AG09319 (cell line): ENCODE measurements at places on chromosomes 4 and X.

GRCh38 chrX:39854772-39855747, 242.7 kb downstream of the BCOR start:
- DNase-seq: no peak

DNA sequence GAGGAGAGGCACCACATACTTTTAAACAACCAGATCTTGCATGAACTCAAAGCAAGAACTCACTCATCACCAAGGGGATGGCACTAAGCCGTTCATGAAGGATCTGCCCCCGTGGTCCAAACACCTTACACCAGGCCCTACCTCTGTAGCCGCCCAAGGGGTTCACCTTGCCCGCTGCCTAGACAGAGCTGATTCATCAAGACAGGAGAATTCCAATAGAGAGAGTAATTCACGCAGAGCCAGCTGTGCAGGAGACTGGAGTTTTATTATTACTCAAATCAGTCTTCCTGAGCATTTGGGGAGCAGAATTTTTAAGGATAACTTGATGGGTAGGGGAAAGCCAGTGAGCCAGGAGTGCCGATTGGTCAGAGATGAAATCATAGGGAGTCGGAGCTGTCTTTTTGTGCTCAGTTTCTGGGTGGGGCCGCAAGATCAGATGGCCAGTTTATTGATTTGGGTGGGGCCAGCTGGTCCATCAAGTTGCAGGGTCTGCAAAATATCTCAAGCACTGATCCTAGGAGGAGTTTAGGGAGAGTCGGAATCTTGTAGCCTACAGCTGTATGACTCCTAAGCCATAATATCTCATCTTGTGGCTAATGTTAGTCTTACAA, 364.7 kb downstream of the PCDH7 start:
- no peak for DNase-seq

DNA sequence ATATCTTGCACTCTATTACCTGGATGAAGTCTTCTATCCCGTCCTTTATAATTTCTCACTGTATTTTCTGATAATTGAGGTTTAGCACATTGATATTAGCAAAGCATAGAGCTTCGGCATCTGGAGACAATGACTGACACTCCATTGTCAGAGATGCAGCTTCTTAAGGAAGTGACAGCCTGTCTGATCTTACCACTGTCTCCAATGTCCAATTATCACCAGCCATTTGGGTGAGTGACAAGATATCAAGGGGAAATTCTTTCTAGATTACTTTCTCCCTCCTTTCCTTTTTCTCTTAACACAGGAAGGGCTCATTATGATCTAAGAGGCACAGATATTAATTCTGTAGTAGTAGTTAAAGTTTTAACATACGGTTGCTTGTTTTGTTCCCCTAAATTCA, 86.4 kb downstream of the LDB2 start:
- no peak for DNase-seq

DNA sequence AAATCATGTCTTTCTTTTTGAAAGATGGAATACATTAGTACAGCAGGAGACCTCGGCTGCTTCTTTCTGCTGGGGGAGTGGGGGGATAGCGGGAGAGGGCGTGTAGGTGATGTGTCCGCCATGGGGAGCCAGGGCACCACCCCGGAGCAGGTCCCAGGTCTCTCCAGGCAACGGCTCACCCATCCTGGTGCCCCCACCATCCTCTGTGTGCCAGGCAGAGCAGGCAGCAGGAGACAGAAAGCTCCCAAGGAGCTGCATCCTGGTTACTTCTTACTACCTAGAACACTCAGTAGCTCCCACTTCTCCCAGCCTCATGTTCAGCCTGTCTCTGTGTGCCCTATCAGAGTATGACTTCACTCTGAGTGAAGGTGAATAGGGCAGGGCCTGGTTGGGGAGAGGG, 23.6 kb downstream of the TNIP2 start:
- DNase-seq: no peak

DNA sequence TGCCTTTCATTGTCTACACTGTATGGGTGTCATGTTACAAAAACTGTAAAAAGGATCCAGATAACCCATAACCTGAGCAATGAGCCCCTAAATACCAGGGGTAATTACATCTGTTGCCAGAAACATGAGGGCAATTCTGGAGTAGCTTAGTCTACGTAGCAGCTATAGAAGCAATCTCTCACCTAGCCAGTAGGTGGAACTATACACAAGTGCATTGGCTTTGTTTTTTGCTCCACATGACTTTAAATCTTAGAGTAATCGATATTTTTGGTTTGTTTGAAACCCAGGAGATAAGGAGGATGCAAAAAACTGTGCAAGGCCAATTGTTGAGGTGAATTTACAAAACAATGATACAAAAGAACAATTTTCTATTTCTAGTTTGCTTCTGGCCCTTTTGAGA, 57.5 kb downstream of the GPR82 start:
- peak; percentile 14 for DNase-seq

DNA sequence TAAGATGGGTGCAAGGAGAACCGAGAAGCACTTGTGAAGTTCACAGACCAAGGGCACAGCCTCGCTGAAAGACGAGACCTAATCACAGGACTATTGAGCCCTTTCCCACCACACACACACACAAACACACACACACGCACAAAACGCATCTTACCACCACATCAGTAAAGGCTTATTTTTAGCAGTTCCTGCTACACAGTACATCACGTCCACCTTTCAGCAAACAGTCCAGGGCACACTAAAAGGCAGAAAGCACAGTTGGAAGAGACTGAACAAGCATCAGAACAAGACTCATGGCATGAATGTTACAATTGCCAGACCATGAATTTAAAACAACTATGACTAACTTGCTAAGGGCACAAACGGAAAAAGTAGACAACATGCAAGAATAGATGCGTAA, 83.6 kb upstream of the MAPK10 start:
- DNase-seq: no peak

- no peak for DNase-seq
Measured at GRCh38 chrX:98350940-98351339, 1467.2 kb downstream of the RPA4 start.

DNA sequence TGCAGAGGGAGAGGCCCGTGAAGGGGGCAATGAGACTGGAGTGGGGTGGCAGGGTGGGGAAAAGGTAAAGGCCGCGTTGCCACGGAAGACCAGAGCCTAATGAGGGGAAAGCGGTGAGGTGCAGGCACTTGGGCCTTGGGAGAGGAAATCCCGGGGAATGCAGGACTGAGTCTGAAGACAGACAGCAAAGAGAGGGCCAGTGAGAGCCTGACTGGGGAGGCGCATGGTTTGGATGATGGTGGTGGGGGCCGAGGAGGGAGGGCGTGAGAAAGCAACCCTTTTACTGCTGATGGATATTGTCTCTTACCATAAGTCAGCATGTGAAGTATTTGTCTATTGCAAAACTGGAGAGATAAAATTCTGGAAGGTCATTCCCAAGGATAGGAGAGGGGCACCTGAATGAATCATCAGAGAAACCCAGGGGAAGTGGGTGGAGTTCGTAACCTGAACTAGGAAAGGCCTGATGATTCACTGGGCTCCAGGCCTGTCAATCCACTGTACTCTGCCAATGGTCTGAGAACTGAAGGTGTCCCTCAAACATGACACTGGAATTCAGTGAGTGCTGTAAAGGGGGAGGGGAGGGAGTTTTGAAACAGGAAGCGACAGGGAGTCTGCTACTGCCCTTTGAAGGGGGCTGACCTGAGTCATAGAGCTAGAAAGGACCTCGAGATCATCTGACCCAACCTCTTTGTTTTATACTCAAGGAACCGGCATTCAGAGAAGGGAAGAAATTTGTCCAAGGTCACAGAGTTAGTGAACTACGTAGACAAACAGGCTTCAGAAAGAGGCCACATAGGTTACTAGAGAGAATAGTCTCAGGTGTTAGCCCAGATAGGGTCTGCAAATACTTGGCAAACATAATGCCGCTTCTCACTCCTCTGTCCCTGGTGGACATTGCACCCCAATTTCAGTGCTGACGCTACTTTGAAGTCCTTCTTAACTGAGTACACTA, 52.2 kb downstream of the NALF2 start:
- DNase-seq: no peak

- DNase-seq: no peak
Measured at GRCh38 chrX:104972737-104973136, 247.8 kb downstream of the TEX13A start.

DNA sequence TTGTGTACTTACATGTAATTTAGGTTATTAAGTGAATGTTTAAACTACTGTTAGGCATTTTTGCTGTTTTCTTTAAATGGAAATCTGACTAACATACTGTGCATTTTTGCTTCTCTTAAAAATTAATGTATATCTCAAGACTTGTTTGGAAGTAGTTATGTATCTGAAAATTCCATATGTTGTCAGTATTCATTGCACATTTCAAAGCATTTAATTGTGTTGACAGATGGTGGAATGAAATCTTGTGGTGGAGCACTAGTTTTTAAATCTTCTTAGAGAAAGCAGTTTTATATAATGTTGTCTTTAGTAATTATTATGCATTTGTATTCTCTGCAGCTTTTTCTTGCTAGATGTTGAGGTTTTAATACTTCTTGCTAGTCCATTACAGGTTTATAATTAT, 71.5 kb upstream of the MSANTD1 start:
- DNase-seq: no peak

- no peak for DNase-seq
Measured at GRCh38 chr4:26432419-26432818, 57.9 kb downstream of the CCKAR start.

DNA sequence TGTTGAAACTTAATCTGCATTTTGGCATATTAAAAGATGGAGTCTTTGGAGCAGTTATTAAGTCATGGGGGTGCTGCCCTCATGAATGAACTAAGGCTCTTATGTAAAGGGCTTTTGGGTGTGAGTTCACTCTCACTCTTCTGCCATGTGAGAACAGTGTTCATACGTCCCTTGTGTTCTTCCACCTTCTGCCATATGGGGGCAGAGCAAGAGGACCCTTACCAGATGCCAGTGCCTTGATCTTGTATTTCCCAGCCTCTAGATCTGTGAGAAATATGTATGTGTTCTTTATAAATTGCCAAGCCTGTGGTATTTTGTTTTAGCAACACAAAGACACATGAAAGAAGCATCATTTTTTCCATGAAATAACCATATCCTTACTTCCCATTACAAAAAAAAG, 213.9 kb downstream of the SPOCK3 start:
- DNase-seq: no peak

DNA sequence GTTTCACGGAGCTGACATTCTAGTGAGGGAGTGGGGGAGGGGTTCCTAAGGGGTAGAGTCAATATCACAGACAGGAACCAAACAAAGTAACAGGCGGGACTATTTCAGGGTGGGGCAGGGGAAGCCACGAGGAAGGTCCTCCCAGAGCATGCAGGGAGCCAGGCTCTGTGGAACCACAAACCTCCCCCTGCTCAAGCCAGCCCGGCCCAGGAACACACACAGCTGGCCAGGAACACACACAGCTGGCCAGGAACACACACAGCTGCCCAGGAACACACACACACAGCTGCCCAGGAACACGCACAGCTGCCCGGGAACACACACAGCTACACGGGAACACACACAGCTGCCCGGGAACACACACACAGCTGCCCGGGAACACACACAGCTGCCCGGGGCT, 24.8 kb downstream of the EVC2 start:
- DNase-seq: no peak

DNA sequence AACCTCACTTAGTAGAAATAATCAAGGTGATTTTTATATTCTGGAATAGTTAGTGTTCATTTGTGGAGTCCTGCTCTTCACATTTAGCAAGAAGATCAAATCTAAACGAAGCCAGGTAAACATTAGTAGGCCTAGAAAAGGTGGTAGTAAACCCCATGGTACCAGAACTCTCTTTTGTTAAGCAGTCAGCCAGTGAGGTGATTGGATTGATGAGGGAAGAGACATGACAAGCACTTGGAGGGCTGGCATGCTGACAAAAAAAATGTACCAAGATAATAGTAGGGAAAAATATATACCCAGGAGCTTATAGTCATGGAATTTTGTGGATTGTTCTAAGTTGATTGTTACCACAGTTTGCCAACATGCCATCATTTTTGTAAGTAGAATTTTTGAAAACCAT, 163.8 kb downstream of the BANK1 start:
- no peak for DNase-seq

DNA sequence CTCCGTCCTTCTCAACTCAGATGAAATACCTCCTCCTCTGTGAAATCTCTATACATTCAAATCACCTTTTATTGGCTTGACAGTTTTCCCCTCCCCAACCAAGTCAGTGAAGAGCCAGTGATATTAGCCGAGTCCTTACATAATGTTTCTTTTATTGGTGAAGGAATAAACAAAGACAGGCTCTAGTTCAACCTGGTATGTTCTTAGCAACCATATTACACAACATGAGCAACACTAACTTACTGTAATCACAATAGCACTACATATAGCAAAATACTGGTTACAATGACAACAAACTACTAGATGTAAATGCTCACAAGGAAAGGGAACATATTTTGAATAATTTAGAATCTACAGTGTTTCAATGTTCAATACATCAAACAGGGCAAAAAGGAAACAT, 19.9 kb downstream of the DHX15 start:
- DNase-seq: no peak

DNA sequence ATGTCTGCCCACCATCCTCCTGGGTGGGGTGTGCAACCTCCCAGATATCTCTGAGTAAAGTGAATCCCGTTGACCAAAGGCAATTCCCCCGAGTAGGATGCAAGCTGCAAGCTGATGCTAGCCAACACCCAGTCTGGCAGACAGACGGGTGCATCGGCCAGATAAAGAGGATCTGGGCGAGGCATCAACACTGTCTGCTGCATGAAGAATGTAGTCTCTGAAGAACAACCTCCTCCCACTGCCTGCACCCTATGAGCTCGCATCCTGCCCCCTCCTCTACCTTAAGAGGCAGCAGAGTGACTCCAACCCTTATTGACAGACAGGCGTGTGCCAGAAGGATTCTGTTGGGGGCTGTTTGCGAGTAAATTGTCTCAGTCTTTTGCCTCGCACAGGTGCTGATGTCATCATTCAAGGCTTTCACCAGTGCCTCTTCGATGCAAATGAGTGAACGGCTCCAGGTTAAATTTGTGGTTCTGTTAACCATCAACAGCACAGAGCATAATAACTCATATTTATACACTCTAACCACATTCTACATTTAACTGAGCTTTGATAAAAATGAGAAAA, 546.9 kb downstream of the BCOR start:
- no peak for DNase-seq

DNA sequence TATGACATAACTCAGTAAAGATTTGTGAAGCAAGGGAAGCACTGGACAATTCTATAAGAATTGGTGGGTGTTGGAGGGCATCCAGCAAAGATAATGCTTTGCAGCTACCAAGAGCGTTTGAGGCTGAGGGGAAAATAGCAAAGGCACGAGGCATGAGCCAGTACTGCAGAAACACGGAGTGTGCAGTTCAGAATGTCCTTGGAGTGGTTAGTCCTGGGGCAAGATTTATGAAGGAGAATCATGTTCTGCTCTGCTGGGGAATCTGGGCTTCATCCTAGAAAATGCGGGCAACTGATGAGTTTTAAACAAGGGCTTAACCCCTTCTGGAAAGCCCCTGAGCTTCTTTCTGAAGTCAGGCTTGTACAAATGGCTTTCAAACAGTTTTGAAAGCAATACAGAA, 452.5 kb downstream of the IL15 start:
- no peak for DNase-seq

- DNase-seq: no peak
Measured at GRCh38 chr4:110344165-110344564, 131.8 kb upstream of the ENPEP start.
